NCI-H82 (cell line): ENCODE measurements at places on chromosomes 12 and 14.
A peak's percentile ranks its signal among the peaks of the same experiment; 100 is the strongest.

DNA sequence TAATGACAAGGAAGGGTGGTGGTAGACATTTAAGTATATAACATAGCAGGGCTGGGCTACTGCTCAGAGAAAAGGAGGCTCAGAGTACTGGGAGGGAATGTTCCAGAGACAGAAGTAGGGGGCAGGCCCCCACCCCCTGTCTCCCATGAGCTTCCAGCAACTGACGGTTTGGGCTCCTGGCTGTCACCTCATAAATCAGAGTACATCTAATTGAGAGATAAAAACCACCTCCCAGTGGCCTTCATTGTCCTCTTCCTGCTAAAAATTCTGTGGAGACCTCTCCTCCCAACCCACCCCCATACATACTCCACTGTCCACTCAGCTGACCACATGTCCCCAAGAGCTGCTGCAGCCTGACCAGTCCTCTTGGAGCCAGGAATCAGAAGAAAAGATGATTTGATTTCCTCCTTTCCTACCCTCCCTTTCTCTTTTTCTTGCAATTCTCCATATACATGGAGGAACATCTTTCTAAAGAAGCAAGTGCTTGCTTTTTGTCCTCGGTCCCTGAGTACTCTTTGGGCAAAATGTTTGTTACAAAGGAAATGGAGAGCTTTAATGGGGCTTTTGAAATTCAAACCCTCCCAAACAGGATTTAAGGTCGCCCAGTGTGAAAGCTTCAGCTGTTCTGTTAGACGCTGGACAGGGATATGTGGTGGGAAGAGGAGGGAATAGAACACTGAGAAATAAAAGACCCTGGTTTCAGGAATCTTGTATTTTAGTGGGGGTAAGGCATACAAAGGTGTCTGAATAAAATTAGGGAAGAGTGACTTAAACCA, 16.4 kb upstream of the KCNA5 start:
- no peak for DNase-seq

DNA sequence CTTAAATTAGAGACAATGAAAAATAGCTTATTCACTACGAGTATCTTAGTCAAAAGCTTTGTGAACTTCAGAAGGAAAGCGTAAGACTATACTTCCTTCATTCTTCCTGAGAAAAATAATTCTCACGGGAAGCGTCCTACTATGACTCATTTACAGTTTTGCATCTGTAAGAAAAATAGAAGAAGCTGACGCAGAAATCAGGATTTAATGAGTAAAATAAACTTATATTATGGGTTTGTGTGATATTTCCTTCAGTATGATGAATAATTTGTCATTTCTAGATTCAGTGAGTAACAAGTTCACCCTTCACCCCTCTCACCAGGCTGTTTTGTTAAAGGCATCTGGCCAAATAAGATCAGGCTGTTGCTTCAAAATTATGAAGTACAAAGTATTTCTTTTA, 17.8 kb upstream of the PDE3A start:
- no peak for DNase-seq

DNA sequence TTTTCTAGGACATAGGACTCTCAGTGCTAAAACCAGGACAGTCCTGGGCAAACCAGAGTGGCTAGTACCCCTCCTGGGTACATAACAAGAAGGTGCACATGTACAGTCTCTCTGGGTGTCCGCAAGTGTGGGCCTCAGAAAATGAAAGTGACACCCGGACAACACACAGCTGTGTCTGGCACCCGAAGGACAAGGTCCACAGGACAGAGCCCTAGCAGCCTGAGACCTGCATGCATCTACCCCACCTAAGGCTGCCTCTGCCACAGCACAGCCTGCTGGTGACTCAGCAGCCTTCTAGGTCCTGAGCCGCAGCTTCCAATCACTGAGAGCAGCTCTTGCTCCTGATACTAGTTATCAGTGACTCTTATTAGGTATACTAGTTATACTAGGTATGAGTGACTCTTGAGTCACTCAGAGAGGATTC, 784.1 kb upstream of the TBX3 start:
- peak; percentile 10 for DNase-seq

- no peak for DNase-seq
Observed at GRCh38 chr12:11540615-11541310, 108.7 kb upstream of the ETV6 start.

- no peak for DNase-seq
Observed at GRCh38 chr12:52070185-52070925, 577 bp downstream of the ATG101 start.

DNA sequence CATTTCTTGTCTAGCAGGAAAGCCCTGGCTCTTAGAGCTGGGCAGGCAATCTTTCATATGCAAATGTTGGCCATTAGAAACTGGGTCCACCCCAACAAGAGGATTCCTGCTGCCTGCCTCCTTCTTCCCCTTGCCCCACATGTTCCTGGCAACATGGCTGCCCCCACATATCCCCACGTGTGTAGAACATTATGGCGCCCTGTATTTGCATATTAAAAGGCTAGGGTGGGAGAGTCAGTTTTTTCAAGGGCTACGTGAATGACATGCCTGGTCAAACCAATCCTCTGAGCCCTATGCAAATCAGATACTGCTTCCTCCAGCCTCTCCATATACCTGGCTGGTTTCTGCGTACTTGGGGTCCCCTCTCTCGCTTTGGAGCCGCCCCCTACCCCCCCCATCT, 514.0 kb downstream of the FUT8 start:
- DNase-seq, result no peak

DNA sequence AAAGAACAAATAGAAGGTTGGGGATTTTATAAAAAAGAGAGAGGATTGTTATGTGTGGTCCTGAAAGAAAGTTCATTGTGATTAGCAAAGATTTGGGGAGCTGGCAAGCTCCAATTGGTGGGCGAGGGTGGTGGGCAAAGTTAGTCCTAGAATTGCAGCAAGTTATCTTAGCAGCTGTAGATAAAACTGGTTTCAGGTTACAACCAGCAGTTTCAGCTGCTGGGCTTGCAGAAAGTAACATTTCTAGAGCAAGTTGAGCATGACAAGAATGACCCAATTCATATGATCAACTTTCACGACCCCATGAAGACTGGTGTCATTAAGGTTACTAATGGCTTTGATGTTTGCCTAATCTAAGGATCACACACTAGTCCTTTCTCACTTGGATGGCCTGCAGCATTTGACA, 177.9 kb upstream of the NUDT4 start:
- DNase-seq, result no peak

- no peak for DNase-seq
Observed at GRCh38 chr12:13186302-13186701, 10.2 kb upstream of the EMP1 start.

DNA sequence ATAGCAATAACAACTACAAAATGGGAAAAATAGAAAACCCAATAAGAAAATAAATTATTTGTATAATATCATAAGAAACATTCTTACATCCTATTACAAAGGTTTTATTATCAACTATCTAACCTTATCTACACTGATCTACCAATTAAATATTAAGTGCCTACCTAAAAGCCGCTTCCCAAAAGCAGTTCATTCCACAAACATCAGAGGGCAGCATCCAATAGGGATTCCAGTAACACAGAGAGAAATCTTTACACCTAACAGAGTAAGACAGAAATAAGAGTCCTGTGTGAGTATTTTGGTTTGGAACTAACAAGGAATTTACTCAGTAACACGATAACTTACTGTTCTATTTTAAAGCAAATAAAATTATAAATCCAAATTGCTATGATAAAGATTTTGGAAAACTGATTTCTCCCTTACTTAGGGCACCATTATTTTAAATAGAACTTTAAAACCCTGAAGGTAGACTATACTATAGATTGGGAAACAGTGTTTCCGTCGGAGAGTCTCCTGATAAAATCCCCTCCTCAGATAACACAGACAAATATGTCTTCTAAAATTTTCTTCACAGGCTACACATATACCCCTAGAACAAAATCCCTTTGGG, 15.0 kb downstream of the GXYLT1 start:
- DNase-seq, result peak; percentile 86

- DNase-seq, result no peak
Observed at GRCh38 chr14:103737432-103738045, 21.9 kb downstream of the ZFYVE21 start.

GRCh38 chr14:26872515-26873361, 274.9 kb upstream of the NOVA1 start:
- DNase-seq, result peak; percentile 84

DNA sequence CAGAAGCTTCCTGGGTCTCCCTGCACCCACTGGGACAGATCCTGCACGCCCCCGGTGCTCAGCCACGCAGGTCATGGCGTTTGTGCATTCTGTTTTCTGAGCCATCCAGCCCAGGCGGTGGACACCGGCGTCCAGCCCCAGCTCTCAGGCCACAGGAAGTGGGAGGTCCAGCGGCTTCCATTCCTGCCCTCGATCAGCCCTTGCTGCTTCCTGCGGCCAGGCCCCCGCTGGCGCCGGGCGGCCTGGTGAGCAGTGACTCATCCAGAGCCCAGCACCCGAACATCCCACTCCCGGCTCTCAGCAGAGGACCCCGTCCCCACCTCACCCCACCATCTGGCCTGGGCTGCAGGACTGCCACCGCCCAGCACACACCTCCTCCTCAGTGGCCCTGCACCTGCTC, 18.0 kb upstream of the NUDT14 start:
- DNase-seq, result no peak

GRCh38 chr14:34355584-34356263, 106.3 kb downstream of the SPTSSA start:
- peak; percentile 64 for DNase-seq

DNA sequence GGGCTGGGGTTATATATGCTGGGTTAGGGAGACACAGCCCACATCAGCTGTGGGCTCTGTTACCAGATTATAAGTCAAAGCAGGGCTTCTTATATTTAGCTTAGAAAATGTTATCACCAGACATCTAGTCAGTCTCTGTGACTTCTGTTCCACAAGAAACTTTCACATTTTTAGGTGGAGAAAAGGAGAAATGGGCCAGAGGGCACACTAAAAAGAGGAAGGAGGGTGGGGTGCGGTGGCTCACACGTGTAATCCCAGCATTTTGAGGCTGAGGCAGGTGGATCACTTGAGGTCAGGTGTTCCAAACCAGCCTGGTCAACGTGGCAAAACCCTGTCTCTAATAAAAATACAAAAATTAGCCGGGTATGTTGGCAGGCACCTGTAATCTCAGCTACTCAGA, 28.0 kb upstream of the SLC38A1 start:
- DNase-seq, result no peak

GRCh38 chr14:73744874-73745529, 30.8 kb upstream of the PNMA1 start:
- no peak for DNase-seq

- no peak for DNase-seq
Observed at GRCh38 chr12:34405286-34406227, 383.3 kb downstream of the ALG10 start.

DNA sequence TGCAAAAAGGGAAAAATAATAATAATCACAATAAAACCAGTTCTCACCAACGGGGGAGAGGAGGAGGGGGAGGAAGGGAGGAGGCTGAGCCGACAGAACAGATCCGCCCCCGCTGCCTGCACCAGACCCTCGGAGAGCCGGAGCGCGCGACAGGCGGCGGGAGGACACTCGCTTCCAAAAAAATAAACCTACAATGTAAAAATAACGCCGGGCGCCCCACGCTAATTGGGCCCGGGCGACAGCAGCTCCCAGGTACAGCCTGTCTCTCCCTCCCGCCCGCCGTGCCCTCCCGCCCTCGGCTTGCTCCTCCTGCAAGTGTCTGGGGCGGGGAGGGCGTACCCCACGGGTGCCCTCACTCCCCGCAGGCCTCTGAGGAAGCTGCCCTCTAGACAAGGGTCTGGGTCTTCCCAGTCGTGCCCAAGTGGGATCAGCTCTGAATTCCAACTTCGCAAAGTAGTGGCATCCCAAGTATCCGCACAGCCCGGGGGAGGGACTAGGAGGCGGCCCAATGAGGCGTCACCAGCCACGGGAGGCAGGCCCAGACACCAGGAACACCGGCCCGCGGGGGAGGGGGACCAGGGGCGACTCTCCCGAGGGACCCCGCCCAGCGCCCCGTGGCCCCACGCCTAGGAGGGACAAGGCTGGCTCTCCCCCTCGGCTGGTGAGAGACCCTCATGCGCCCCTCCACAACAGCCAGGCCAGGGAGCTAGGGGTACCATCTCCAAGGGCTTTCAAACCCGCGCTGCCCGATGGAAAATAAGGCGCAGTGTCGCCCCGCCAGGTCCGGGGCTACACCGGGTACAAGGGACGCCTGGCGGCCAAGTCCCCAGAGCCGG, 1.0 kb downstream of the NCOR2 start:
- DNase-seq, result peak; percentile 90

GRCh38 chr12:52130711-52131110, 51.2 kb downstream of the SMIM41 start:
- DNase-seq, result no peak

- DNase-seq, result peak; percentile 74
Observed at GRCh38 chr12:48988030-48988649, 10.0 kb downstream of the WNT1 start.

DNA sequence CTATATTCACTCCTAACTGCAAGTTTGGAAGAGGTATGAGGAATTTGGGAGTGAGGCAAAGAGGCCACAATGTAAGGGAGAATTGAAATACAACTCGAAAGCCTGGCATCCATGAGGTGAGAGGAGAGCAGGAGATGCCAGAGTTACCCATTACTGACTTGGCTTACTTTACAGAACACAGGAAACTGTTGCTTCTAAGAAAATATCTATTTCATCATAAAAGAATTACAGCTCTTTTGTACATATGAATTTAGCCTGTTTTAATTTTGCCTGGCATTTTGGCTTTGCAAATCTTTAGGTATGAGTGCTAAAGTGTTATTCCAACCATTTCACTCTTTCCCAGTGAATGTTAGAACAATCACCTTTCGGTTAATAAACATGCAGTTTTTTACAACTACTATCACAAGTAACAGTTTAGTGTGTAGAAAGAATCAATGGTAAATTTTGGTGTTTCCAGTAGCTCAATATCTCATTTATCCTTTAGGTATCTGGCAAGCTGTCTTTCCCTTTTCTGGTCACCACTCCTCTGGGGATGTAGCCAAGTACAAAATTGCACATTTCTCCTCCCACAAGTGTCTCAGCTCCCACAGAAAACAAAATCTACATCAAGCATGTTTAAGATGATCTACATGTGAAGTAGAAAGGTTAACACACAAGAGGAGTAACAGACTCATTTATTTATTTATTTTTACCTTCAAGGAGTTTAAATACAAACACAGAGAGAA, 196.6 kb upstream of the DCN start:
- DNase-seq, result no peak

DNA sequence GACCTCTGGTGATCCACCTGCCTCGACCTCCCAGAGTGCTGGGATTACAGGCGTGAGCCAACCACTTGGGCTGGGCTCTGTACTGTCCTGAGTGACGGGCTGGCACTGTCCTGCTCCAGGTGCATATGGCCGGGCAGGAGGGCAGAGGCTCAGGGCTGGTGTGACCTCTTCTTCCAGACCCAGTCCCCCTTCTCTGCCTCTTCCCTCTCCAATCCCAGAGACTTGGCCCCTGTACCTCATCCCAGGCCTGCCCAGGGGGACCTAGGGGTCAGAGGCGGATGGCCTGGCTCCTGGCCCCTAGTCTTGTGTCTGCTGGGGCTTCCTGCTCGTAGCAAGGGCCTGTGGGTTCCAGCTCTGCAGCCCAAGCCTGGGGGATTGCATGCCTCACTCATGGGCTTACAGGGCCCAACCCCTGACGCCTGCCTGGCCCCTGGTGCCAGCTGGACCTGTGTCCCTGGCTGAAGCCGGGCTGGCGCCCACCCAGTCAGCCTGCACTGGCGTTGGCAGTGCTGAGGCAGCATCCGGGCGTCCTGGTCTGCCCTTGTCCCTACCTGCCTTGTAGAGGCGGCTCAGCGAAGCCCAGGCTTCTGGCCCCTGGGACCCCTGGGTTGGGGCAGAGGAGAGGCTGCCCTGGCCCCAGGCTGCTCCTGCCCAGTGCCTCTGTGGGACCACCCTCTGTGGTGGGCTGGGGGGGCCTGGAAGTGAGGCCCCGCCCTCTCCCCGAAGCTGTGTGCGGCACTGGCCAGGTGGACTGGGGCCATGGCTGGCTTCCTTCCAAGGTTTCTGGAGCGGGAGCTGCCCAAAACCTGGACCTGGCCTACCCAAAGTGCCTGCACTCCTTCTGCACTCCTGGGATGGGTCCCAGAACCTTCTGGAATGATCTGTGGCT, 4.3 kb downstream of the TEDC1 start:
- DNase-seq, result no peak
